GM20000 (cell line): ENCODE measurements at places on chromosomes 13 and 19.

GRCh38 chr13:107883561-107884175 lies 331.7 kb downstream of the LIG4 start:
- no peak for DNase-seq

- no peak for DNase-seq
Measured at GRCh38 chr19:54352041-54352440, 12.7 kb downstream of the LAIR1 start.

- DNase-seq, result no peak
Measured at GRCh38 chr13:55038230-55038629, 2009.6 kb downstream of the OLFM4 start.

DNA sequence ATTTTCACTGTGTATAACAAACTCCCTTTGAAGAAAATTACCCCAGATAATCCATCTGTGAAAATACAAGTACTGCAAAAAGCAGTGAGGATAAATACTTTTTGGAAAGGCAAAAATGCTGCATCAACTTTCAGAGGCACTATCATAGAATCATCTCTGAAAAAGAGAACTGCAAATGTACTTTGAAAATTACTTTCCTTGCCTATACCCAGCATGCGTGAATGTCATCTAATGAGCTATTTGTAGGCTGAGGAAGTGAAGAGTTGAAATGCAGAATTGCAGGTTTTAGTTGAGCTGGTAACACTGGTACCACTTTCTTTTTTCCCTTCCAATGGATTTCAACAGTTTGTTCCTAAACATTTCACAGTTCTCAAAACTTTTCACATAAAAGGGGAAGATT lies 196.7 kb downstream of the TBC1D4 start:
- no peak for DNase-seq

- no peak for DNase-seq
Measured at GRCh38 chr13:30997697-30998096, 65.2 kb downstream of the TEX26 start.

DNA sequence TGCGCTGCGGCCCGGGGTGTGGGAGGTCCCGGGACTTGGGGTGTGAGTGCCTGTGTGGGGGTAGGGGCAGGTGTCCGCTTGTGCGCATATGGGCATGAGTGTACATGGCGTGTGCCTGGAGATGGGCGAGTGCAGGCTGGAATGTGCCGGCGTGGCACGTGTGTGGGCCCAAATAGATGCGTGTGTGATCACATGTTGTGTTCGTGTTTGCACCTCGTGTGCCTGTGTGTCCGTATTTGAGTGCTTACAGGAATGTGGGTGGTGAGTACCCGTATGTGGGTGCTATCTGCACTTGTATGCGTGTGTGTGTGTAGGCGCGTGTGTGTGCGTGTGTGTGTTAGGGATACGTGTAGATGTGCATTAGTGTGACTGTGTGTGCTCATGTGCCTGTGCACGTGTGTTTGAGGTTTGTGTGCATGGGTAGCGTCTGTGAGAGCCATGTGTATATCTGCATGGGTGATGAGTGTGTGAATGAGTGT lies 3.4 kb downstream of the ZNF536 start:
- DNase-seq, result no peak

DNA sequence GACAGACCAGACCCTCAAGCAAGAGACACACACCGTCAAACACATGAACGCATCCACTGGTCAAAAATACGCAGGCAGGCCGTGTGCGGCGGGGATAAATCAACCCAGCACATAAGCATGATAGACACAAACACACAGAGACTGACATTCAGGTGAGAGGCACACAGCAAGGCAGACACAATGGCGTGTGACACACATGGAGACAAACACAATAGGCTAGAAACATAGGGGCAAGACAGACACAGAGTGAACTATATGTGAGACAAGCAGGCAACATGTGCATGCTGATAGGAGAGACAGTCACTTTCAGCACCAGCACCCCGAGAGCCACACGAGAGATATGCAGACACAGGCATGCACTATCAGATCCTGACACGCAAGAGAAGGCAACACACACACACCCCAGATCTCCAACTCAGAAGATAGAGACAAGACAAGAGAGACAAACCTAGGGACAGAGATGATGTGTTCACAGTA lies 6.9 kb upstream of the JUNB start:
- DNase-seq, result no peak

- no peak for DNase-seq
Measured at GRCh38 chr13:90293793-90294361, 1053.6 kb upstream of the MIR17HG start.

GRCh38 chr19:39328046-39328705 lies 7.5 kb upstream of the LRFN1 start:
- DNase-seq, result peak; percentile 83

- no peak for DNase-seq
Measured at GRCh38 chr13:96299235-96299634, 209.3 kb downstream of the HS6ST3 start.

DNA sequence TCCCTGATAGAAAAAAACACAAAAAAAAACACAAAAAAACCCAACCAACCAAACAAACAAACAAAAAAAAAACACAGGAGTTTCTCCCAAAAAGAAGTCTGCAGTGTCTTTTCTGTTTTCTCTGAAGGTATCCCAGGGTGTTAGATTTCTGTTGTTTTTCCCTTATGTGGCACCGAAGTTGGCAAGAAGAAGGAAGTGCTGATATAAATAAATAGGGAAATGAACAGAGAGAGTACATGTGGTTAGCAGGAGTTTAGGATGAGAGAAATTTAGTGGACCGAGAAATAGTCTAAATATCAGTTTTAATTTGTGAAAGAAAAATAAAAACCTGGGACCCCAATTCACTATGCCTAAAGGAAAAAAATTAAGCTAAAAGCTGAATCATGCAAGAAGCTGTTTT lies 287.0 kb upstream of the SGCG start:
- DNase-seq, result no peak

GRCh38 chr19:17402982-17403855 lies 2.2 kb downstream of the BST2 start:
- peak; percentile 83 for DNase-seq

DNA sequence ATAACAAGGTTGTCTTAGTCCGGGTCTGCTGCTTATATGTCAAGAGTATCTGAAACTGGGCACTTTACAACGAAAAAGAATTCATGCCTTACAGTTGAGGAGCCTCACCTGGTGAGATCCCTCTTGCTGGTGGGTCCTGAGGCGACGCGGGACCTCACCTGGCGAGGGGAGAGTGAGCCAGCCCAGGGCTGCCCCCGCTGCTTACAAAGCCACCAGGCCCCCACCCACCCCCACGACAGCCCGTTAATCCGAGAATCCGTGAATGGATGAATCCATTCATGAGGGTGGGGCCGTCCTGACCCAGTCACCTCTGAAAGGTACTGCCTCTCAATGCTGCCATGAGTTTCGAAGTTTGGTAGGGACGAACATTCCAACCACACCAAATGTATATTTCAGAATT lies 54.0 kb upstream of the F7 start:
- no peak for DNase-seq

- no peak for DNase-seq
Measured at GRCh38 chr19:35246466-35247092, 2.2 kb upstream of the LSR start.

- peak; percentile 7 for DNase-seq
Measured at GRCh38 chr13:25847145-25847544, 204.7 kb downstream of the SHISA2 start.

DNA sequence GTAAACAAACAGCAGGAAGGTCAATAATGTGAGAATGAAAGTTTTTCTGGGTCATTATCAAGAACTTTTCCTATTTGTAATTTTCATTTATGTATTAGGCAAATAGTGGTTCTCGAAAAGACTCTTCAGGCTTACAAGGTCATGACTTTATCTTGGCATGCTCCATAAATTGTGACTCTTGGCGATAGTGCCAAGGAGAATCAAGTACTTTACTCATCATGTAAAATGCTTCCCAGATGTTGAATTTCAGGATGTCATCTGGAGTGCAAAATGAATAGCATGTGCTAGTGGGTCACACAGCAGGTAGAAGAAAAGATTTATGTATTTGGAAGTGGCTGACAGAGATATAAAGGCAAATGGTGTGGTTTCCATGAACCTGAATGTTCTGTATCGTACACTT lies 1492.7 kb upstream of the PCDH20 start:
- no peak for DNase-seq

DNA sequence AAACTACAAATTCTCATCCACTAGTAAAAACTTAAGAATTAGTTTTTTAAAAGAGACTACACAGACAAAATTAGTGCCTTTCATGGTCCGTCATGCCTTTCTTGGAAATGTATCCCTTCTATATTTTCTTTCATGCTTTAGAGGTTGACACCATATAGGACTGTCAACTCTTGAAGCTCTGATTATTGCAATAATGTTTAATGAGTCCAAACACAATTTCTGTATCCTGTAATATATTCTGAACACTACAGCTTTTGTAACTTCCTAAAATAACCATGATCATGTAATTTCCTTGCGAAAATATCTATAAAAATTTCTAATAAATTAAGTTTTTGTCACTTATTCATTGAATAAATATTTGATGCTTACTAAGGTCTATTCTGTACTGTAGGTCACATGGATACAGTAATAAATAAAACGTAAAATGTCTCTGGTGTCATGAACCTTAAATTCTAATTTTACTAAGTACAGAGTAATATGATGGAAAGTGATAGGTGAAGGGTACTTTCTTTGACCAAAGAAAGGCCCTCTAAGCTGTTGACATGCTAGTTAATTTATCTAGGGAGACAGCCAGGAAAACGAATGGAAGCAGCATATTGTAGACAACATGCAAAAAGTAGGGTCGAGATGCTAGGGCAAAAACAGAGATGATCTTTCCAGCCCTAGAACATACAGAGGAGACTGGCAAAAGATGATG lies 687.3 kb upstream of the PCDH9 start:
- no peak for DNase-seq

GRCh38 chr13:77544355-77544754 lies 8.8 kb downstream of the SCEL start:
- DNase-seq, result no peak

- DNase-seq, result peak; percentile 34
Measured at GRCh38 chr13:57624565-57625435, 6.7 kb upstream of the PCDH17 start.

DNA sequence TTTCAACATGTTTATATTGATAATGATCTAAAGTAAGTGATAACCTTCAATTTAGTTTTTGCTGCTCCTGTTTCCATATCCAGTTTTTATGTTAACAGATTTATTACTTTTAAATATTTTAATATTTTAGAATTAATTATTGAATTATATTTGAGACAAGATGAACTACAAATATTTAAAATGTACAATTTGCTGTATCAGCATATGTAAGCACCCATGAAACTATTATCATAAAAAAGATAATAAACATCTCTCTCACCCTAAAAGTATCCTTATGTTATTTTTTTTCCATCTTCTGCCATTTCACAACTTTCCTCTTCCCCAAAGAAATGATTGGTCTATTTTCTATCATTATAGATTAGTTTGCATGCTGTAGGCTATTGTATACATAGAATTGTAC lies 1426.6 kb upstream of the PRR20A start:
- DNase-seq, result no peak

- no peak for DNase-seq
Measured at GRCh38 chr13:47794963-47795362, 206.1 kb downstream of the SUCLA2 start.

DNA sequence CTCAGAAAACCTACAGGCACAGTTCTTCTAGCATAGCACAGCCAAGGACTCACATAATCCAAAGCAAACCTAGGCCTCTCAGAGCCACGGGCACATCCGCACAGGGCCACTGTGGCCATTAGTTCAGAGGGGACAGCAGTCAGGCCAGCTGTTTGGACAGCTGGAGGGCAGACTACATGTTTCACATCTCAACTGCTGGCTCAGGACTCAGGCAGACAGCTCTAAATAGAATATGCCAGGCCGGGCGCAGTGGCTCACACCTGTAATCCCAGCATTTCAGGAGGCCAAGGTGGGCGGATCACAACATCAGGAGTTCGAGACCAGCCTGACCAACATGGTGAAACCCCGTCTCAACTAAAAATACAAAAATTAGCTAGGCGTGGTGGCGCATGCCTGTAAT lies 26.8 kb downstream of the SAFB2 start:
- DNase-seq, result no peak

DNA sequence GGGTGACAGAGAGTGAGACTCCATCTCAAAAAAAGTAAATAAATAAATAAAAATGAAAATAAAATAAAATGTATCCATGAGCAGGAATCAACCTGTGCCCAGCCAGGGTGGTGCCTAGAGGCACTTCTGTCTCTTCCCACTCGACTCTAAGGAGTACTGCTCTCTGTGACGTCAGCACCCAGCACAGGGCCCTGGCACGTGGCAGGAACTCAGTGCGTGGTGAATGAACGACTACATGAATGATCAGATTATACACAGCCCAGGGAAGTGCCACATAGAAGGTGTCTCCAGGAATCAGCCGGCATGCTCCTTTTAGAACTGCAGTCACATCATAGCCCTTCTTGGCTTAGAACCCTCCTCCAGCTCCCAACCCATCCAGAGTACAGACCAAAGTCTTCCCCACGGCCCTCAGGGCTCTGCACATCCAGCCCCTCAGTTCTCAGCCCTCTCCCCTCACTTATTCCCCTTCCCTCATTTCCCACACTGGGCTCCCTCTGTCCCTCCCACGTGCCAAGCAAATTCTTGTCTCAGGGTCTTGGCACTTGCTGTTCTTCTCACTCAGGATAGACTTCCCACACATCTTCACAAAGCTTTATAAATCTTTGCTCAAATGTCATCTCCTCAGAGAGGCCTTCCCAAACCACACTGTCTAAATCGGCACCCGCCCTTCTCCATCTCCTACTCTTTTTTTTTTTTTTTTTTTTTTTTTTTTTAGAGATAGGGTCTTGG lies 4.2 kb downstream of the CLIP3 start:
- DNase-seq, result no peak
